ENCODE measurements at places on chromosomes 12 and 14.

DNA sequence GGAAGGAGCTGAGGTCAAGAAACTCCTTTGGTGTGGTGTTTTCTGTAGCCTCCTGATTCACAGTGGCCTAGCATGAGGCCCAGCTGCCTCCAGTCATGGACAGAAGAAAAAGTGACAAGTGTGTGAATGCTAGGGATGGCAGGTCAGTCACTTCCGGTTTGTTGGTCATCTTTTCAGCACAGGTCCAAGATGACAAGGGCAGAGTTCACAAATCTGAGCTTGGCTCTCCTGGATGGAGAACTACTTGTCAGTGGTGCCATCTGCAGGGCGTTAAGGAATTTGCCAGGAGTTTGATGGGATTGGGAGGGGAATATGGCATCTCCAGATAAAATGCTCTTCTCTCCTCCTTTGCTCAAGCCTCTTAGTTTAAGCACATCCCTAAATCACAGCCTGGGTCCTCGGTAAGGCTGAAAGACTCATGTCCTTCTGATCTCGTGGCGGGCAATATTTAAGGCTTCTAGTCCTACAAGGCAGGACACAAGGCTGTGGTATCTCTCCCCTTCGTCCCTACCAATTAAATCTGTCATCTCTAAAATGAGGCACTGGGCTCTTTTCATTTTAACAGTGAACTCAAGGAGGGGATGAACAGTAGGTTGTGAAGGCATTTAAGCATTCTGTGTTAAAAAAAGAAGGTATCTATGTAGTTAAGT, 10.0 kb downstream of the TUBA1B start:
- no peak for DNase-seq

- DNase-seq: no peak
Measured at GRCh38 chr12:49403971-49404450, 36.7 kb downstream of the SPATS2 start.

- no peak for DNase-seq
Measured at GRCh38 chr14:100654814-100655740, 67.9 kb upstream of the BEGAIN start.

GRCh38 chr14:77006132-77006531, 22.4 kb downstream of the IRF2BPL start:
- DNase-seq: no peak

- DNase-seq: no peak
Measured at GRCh38 chr12:132075026-132075713, 68.9 kb downstream of the DDX51 start.

DNA sequence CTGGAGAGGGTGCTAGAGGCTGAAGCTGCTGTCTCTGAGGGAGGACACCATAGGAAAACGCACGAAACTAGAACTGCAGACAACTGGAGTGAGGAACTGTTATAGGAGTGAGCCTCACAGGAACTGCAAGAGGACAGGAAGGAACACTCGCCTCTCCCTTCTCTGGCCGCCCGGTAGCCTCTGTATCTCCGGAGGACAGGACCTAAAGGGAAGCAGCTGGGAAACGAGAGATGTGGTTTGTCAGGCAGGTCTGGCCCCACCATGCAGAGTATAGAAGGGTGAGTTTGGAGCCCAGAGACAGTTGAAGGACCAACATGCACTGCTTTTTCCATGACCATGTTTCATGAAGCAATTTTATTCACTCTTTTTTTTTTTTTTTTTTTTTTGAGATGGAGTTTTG, 127.3 kb downstream of the EFCAB11 start:
- no peak for DNase-seq

GRCh38 chr12:72774023-72774422, 501.9 kb downstream of the TRHDE start:
- no peak for DNase-seq

Measured in aorta (tissue), 5 donors.